HuH-7 (cell line): ENCODE measurements at places on chromosomes 2 and 18.

GRCh38 chr2:40384714-40385113, 67.2 kb downstream of the SLC8A1 start:
- DNase-seq, result no peak

DNA sequence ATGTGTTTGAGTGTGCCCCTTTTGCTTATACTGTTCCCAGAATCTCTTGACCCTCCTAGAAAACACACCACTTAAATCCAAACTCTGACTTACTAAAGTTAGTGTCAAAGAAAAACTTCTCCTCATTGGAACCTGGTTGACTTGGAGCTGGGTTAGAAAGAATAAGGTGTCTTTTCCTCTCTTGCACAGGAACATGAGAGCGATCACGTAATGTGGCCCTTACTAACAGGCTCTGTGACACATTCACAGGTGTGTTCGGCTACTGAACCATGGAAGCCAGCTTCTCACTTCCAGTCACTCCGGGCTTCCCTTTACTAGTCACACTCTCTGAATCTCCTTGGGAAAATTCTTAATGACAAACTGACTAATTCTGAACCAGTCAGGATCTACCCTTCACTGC, 5.4 kb upstream of the POU3F3 start:
- DNase-seq, result no peak

DNA sequence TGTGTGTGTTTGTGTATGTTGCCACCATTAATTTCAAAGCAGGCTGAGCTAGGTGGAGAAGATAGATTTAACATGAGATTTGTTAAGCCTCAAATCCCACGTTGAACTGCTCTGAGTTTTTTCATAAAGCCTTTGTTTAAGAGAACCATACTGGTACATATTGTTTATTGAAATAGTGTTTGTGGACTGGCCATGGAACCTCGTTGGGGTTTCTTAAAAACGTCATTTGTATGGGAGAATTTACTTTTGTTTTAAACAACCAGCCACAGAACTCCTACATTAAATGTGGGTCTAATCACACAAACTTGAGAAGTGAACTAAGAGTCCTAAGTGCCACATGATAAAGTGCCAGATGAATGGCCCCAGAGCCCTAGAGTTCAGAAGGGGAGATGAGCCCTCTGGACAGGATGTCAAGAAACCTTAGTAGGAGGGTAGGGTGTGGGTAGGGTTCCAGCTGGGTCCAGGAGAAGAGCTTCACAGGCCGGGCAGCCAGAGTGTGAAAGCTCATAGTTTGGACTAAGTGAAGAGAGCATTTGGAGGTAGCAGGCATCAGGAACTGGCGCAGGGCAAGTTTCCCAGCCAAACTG, 120.6 kb upstream of the EML6 start:
- DNase-seq, result no peak

GRCh38 chr18:4586731-4587130, 131.6 kb upstream of the DLGAP1 start:
- DNase-seq, result no peak

- no peak for DNase-seq
Measured at GRCh38 chr2:25326326-25327013, 15.3 kb downstream of the DNMT3A start.

DNA sequence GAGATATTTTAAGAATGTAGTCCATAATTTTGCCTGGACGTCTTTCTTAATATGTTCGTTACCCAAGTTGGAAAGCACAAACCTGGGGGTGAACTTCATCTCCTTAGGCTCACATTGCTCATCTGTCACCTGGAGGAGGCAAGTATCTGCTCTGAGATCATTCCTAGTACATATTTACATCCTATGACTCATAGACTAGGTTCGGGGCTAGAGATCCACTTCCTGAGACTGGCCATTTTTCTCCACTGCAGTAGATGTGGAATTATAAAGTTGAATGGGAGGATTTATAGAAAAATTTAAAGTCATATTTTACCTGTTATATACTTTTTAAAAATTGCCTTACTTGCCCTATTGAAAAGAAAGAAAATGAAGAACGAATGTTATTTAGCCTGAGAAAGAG, 77.5 kb upstream of the PROKR1 start:
- DNase-seq, result no peak

GRCh38 chr2:75605770-75606529, 40.6 kb upstream of the MRPL19 start:
- DNase-seq, result no peak

DNA sequence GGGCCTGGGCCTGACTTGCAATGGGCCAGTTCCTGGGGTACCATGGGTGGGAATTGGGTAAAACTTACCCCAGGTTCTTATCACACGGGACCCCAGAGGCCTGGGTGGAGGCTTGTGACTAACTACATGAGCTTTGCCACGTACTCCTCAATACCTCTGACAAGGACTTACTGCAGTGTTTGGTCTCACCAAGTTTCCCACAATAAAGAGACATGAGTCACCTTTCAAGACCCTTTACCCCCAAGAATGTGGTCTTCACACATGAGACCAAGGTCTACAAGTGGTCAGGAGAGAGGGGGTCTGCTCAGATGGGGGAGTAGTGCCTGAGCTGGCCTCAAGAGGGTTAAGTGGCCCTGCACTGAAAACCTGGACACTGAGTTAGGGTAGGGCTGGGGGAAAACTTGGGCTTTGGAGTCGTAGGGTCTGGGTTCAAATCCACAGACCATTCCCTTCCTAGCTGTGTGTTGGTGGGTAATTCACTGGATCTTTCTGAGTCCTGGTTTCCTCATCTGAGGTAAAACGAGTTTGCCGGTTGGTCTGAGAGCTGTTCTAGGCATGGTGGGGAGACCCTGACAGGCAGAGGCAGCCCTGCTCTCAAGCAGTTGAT, 2.0 kb upstream of the GNLY start:
- no peak for DNase-seq

DNA sequence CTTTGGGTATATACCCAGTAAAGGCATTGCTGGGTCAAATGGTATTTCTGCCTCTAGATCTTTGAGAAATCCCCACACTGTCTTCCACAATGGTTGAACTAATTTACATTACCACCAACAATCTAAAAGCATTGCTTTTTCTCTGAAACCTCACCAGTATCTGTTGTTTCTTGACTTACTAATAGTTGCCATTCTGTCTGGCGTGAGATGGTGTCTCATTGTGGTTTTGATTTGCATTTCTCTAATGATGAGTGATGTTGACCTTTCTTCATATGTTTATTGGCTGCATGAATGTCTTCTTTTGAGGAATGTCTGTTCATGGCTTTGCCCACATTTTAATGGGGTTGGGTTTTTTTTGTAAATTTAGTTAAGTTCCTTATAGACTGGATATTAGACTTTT, 382.6 kb upstream of the ZNF804A start:
- no peak for DNase-seq

DNA sequence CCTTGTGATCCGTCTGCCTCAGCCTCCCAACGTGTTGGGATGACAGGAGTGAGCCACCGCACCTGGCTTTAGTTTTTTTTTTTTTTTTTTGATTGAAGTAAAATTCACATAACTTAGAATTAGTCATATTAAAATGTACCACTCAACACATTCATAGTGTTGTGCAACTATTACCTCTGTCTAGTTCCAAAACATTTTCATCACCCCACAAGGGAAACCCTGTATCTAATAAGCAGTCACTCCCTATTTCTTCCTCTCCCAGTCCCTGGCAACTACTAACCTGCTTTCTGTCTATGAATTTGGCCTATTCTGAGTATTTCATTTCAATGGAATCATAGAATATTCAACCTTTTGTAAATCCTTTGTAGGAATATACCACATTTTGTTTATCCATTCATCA, 123.9 kb upstream of the FAM117B start:
- DNase-seq, result no peak

DNA sequence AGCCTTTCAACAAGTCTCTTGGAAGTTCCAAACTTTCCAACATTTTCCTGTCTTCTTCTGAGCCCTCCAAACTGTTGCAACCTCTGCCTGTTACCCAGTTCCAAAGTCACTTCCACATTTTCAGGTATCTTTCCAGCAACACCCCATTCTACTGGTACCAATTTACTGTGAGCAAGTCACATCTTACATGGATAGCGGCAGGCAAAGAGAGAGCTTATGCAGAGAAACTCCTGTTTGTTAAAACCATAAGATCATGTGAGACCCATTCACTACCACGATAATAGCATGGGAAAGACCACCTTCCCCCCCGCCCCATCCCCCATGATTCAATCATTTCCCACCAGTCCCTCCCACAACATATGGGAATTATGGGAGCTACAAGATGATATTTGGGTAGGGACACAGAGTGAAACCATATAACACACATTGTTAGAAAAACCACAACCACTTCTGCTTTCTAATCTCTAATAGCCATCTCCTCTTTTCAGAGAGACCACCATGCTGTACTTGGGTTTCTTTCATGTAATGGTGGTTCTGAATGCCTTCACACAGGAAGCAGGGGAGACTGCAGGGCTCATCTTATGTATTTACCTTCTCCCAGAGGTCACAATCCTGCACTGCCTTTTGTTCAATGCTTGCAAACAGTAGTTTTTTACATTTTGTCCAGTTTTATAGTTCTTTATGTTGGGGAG, 46.0 kb upstream of the CALCRL start:
- DNase-seq, result no peak

GRCh38 chr18:62663731-62664336, 51.5 kb upstream of the PHLPP1 start:
- DNase-seq, result no peak

DNA sequence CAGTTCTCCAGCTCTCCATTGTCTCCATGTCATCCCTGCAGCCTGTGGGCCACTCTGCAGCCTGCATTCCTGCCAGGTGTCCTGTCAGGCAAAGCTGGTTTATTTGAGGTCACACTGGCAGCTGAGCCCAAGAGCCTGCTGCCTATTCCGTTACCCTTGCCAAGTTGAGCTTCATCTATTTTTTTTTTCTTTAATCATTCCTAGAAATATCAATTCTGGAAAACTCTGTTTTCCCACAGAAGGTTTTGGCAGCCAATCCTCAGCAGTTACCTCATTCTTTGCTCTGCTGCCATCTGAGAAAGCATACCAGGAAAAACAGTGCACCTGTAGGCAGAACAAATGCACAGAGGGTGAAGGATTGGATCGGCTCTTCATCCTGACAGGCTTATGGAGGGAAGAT, 411.0 kb upstream of the ACVR2A start:
- no peak for DNase-seq

DNA sequence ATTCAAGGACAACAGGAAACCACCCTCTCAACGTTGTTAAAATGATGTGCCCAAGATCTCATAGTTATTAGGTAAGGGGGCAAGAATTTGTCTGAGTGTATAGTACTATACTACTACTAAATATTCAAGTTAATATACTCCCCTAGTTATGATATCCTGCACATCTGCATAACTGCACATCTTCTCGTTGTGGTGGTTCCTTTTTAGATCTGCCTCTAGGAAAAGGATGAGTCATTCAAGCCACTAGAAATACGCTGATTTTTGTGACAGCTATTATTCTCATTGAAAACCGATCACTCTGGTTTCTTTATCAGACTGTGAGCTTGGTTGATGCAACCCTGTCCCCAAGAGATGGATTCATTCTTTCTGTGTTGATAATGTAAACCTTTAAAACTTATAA, 1067.0 kb upstream of the FANCL start:
- DNase-seq, result no peak

DNA sequence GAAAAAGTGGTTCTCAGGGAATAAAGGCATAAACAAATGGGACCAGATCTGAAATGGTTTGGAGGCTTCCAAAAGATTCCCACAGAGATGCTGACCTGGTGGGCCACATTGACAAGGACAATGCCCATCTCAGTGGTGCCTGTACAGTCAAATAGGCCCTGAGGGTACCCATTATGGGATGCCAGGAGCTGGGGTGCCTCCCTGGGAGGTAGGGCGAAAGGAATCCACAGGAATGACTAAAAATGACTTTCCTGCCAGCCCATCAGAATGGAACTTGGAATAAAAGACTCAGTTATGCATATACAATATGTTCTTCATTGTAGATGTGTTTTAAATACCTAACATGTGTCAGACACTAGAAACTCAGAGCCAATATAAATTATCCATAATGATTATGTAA, 248.5 kb downstream of the RNF144A start:
- DNase-seq, result no peak

DNA sequence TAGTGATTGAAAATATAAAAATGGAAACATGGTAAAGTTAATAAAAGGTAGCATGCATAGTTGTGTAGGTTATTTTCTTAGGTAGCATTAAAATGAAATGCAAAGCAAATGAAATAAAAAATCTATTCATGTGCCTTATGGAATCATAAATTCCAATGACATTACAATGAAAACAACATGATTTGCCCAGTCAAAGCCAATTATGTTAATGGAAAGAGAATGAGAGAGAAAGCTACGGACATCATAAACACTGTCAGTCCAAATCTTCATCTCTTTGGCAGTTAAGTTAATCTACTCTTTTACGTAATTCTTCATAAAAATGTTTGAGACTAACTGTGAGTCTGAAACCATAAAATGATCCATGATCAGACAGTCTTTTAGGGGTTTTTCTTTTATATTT, 636.7 kb upstream of the SYT4 start:
- DNase-seq, result no peak

DNA sequence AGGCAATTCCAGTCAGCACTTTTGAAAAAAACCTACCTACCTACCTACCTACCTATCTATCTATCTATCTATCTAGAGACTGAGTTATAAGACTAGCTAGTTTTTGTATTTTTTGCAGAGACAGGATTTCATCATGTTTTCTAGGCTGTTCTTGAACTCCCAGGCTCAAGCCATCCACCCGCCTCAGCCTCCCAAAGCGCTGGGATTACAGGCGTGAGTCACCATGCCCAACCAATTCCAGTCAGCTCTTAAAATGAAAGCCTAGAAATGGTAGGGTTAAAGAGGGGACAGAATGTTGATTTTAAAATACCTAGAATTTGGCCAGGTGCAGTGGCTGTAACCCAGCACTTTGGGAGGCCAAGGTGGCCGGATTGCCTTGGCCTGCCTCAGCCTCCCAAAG, 19.1 kb downstream of the MSH2 start:
- DNase-seq, result no peak

DNA sequence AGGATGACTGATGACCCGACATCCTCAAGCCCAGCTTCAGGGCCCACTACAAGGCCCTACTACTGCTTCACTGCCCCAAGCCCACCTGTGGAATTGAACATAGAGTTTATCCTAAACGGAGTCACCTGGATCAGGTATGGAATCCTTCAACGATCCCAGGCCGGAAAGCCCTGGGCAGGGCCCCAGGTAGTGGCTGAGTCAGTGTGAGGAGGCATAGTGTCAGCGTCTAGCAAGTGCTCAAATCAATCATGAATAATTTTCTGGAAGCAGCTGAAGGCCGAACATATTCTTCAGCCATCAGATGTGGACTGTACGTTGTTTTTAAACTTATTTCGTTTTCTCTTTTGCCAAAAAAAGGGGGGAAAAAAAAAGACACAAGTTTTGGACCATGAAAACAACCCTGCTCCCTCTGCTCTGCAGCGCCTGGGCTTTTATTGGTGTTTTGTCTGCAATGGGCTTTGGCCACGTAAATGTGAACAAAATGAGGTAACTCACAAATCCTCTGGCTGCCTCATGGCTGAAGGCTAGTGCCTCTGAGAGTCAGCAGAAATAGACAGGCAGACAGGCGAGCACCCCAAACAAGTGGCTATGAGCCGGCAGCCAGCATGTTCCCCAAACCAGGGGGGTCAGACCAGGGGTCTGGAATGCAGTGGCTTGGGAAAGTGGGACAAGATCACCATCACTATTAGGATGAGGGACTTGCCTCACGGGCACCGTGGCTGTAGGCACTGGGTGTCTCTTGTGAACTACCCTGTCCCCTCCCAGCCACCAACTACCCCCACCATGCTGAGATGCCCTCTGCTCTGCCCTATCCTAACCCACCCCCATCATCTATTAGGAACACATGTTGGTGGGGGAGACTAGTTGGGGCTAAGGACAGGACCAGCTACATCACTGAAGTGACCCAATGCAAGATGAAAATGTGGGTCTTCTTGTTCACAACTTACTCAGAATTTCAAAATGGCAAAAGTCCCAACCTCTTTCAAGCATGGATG, 51.4 kb downstream of the TTC32 start:
- no peak for DNase-seq

- no peak for DNase-seq
Measured at GRCh38 chr18:11839556-11839955, 11.7 kb upstream of the CHMP1B start.
